ENCODE measurements at places on chromosomes 12 and 14.

GRCh38 chr12:102769323-102769916, 147.6 kb downstream of the PAH start:
- no peak for DNase-seq

DNA sequence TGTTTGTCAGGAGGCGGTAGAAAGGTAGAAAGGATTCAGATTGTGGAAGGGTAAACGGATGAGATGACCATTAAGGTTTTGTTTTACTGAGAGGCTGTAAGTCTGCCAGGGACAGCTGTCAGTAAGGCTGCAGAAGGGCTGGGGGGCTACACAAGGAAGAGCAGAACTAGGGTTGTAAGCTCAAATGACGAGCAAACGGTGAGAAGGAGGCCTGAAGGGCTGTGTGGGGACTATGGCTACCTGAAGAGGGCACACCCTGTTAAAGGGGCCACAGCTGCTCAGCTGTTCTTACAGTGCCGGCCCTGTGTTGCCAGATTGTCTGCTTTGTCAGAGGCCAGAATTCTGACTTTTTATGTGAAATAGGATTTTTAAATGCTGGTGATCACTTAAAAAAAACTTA, 19.1 kb downstream of the VASH1 start:
- no peak for DNase-seq

DNA sequence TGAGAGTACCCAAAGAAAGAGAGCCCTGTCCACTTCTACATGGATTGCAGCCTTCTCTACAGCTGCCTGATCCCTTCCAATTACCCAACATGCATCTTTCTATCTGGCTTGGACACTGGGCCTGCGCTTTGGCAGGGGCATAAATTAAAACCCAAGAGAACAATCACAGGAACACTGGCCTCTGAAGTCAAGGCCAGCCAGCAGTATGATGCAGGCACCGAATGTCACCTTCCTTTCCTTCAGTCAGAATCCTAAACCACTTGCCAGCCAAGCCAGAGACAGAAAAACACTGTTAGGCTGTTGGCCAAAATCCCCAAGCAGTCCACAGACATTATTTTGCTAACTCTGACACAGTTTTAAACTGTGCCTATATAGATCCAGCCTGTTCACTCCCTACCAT, 113.7 kb downstream of the DUSP6 start:
- DNase-seq, result no peak

- no peak for DNase-seq
Measured at GRCh38 chr14:103102689-103103260, 8.2 kb downstream of the EXOC3L4 start.

DNA sequence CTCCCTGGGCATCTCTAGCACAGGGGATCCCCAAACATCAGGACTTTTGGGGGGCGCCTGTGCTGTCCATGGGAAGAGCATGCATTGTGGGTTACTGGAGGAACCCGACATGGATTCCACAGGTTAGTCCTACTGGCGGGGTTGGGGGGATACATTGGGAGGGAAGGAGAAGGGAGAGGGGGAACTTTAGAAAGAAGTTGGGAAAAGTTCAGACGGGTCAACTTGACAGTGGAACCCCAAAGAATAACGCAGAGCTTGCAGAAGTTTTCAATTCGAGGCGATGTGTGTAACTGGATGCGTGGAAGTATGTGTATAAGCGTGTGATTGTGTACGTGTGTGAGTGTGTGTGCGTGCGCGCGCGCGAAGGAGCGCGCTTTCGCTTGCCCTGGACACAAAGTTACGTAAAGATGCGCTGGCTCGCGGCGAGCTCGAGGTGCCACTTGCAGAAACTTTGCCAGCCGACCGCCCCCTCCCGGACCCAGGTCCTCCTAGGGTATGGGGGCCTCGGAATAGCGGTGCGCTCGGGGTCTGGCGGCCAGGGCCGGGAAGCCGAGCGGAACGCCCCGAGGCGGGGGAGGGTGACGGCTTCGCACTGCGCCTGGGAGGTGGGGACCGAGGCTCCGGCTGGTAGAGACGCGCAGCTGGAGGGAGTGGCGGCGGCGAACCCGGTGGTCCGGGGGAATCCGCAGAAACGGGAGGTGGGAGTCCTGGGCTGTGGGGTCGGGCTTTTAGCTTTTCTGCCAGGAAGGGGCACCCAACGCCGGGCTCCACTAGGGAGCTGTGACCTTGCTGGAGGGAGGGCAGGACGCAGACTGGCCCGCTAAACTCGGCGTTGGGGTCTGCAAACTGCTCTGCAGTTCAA, 669 bp downstream of the RFX4 start:
- no peak for DNase-seq

DNA sequence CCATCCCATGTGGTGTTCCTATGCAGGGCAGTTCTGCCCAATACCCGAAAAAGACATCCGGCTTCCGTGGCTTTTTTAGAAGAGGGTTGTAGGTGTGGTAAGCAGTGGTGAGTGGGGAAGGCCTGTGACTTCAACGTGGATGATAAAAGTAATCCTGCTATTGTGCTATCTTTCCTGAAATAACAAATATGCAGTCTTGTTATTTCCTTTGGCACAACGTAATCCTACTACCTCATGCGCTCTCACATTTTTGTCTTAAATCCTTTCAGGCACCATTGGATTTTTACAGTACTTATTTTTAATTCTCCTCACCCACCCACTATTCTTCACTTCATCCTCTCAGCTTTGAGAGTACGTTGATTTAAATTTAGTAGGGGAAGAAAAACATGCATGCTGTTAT, 96.8 kb downstream of the IPO8 start:
- DNase-seq, result no peak

- no peak for DNase-seq
Measured at GRCh38 chr12:31272607-31273225, 53.2 kb downstream of the SINHCAF start.

GRCh38 chr12:27922531-27923139, 49.9 kb downstream of the PTHLH start:
- DNase-seq, result no peak

GRCh38 chr12:14564336-14564959, 3.2 kb downstream of the PLBD1 start:
- no peak for DNase-seq

DNA sequence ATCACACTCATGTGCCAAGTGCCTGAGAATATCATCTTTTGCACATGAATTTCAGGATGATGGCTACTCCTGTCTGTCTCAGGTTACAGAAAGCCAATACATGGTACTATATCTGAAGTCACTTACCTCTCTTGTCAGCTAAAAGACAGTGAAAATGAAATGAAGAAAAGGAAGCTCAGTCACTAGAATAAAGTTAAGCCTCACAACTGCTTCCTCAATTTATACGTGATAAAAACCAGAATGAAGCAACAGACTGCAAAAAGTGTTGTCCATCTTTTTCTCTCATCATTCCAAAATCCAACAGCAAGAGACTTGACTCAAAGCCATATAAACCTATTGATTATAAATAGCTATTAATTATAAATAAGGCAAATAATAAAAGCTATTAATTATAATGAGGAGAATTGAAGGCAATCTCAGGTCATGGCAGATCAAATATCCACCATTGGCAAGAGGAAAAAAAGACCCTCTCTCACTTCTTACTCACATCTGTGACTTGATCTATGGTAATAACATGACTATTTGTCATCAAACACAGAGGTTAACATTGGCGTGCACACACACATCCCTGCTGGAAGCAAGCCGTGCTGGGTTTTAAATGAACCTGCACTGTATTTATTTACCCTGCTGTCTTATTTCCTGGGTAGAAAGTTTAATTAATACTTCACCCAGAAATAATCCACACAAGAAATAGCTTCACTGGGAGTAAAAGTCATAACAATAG, 10.0 kb downstream of the NIN start:
- DNase-seq, result no peak

DNA sequence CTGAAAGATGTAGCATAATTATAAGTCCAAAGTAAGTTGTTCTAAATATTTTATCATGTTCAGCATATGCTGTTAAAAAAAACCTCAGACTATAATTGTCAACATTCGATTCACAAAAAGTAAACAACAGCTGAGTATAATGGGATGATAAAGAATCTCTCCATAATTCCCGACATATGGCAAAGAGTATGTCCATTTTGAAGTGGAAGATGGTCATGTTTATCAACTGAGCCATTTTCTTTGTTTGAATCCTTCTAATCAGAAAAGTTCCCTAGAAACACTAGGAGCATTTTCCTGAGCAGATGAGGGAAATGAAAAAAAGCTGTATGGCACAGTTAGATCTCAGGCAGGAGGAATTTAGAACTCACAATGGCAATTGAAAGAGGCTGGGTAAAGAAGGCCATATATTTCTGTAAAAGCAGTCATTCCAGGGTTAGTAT, 192.1 kb upstream of the AMIGO2 start:
- DNase-seq, result no peak

DNA sequence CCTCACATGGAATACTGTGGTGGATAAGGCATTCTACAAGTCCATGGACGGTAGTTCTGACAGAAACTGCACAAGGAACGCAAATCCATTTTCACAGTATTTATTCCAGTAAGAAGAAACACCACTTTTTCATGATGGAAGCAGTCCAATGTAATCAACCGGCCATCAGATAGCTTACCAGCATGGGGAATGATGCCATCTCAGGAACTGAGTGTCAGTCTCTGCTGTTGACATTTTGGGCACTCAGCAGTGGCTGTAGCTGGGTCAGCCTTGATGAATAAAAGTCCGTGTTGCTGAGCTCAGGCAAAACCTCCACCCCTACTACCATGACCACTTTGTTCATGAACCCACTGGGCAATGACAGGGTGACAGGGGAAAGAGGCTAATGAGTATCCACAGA, 103.4 kb downstream of the PLCZ1 start:
- no peak for DNase-seq

DNA sequence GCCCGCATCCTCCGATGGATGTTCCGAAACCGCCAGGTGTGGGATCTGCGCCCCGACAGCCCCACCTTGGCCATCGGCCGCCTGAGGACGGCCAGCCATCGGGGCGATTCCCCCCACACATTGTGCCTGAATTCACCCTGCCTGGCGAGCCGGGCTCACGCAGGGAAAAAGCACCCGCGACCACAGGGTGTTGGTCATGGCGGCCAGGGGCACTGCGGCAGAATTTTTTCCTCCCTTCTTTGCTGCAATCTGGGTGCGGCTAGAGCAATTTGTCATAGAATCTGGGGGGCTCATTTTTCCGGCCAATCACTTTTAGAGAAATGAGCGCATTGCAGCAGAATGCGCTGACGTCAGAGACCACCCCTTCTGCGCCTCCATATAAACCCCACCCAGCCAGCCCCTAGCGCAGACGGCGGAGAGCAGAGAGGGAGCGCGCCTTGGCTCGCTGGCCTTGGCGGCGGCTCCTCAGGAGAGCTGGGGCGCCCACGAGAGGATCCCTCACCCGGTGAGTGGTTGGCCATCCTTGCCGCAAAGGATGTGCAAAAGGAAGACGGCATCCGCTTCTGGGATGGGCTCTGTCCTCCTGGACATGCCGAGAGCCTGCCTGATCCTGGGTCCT, at the start of gene MEG3:
TSS of gene MEG3 (plus strand) at position 406 of the 619 bp plus-strand sequence.
- no peak for DNase-seq

DNA sequence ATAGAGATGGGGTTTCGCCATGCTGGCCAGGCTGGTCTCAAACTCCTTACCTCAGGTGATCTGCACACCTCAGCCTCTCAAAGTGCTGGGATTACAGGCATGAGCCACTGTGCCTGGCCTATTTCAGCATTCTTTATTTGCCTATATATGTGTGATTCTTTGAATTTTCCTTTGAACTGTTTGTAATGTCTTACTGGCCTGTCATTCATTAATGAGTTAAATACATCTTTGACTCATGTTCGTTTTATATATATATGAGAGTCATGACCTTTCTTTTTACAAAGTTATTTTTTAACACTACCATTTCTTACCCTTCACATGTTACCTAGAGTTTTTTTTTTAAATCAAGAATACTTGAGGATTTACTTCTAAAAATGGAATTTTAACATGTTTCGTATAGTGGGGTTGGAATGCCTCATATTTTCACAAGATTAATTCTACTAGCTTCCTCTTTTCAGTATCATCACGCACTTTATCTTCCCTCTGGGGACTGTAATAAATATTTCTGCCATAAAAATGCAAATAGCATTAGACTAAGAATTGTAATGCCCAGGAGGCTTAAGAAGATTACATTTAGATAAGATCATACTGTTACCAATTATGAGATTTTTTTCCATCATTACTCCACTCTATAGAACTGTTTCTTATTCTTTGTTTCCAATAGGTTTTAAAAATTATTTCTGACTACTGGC, 66.7 kb downstream of the NTN4 start:
- DNase-seq, result no peak

- DNase-seq, result no peak
Measured at GRCh38 chr14:99041820-99042174, 230.2 kb downstream of the BCL11B start.

- DNase-seq, result no peak
Measured at GRCh38 chr14:90302529-90303303, 29.0 kb downstream of the NRDE2 start.

Measured in stimulated activated CD8-positive, alpha-beta memory T cell treated with anti-CD3 and anti-CD28 coated beads, Interleukin-15, amount 100 ng/mL, for 24 hours (primary cell).